Stimulated activated CD4-positive, alpha-beta T cell treated with anti-CD3 and anti-CD28 coated beads, Interleukin-15, amount 100 ng/mL, for 24 hours (primary cell): ENCODE measurements at places on chromosomes 11 and 22.

GRCh38 chr11:89381094-89381493, 110.1 kb downstream of the NOX4 start:
- DNase-seq, result peak; percentile 3

DNA sequence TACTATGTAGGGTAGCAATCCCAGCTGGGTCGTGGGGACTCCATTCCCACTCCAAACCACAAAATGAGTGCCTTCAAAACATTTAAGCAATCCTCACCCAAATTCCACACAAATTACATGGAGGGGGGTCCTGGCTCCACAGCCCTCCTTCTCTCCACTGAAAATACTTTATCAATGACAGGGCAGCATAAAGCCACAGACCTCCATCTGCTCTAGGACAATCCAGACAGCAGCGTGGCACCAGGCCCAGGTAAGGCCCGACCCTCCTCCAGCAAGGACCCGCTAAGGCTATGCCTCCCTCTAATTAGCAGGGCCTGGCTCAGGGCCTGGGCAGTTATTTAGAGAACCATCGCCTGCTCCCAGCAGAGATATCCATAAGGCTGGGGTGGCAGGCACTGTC, at the start of gene PANX3:
PANX3 (plus strand) TSS at position 365 of the 400 bp plus-strand sequence. CDS start 129 bp downstream, outside the sequence.
- DNase-seq, result no peak

GRCh38 chr22:47929073-47929472, 1166.6 kb downstream of the TBC1D22A start:
- no peak for DNase-seq

DNA sequence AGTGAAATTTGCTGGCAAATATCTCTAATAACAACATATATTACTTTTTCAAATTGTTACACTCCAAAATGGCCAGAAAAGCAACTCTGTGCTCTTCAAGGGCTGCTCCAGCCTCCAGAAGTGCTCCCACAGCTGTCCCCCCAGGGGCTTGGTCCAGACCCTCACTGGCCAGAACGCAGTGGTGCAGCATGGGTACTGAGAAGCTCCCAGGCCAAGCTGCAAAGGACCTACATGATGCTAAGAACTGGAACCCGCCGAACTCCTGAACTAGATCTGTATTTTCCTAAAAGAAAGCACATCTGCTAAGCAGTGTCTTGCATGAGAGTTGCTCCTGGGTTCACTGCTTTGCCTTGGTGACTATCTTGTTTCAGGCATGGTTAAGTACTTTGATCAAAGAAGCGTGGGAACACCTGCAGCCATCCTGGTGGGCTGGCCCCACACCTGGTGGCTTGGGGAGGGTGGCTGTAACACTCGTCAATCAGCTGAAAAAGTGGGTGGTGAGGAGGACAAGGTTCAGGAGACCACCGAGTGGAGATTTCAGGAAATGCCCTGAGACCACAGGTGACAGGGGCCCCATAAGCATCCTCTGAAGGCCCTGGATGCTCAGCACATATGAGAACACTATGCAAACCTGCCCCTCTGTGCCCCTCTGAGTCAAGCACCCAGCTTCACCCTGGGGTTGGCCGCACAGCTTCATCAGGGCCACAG, 72.7 kb upstream of the PITPNB start:
- no peak for DNase-seq

- DNase-seq, result no peak
Observed at GRCh38 chr11:131827430-131827829, 457.0 kb downstream of the NTM start.

GRCh38 chr11:45149483-45150056, 3.1 kb downstream of the PRDM11 start:
- DNase-seq, result no peak

GRCh38 chr22:21064917-21065864, 19.4 kb downstream of the LRRC74B start:
- DNase-seq, result no peak

- no peak for DNase-seq
Observed at GRCh38 chr11:45264839-45265515, 21.2 kb downstream of the SYT13 start.

- DNase-seq, result no peak
Observed at GRCh38 chr11:13577881-13578280, 82.1 kb upstream of the PTH start.

- DNase-seq, result no peak
Observed at GRCh38 chr11:5274395-5274794, 4.7 kb upstream of the HBE1 start.

DNA sequence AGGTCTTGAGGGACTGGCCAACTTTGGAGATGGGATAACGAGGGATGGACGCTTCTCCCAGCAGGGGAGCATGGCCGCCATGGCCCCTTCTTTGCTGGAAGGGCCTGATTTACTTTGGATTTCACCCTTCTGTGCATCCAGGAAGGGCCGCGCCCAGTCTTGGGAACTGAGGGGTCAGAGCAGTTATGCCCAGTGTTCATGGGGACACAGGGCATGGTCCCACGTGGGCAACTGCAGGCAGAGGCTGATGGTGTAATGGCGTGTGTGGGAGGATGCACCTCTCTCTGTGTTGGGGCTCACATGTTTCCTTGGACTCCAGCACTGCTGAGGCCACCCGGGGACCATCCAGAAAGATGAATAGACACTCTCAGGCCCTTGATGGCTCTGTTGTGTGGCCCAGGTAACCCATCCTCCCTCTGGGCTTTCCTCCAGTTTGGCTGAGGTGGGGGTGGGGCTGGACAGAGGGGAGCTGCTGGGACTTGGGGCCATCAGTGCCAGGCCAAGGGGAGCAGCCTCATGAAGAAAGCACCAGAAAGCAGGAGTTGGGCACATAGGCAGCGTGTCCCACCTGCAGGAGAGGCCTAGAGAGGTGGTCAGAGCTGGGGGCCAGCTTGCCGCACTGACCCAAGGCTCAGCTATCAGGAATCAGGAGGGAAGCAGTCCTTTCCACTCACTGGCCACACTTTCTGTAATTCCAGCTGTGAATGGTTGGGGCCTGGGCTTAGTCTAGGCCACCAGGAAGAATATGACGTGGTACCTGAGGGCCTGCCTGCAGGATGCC, 1033.9 kb downstream of the TBC1D22A start:
- no peak for DNase-seq

GRCh38 chr11:74072286-74072685, 63.4 kb upstream of the UCP3 start:
- no peak for DNase-seq

DNA sequence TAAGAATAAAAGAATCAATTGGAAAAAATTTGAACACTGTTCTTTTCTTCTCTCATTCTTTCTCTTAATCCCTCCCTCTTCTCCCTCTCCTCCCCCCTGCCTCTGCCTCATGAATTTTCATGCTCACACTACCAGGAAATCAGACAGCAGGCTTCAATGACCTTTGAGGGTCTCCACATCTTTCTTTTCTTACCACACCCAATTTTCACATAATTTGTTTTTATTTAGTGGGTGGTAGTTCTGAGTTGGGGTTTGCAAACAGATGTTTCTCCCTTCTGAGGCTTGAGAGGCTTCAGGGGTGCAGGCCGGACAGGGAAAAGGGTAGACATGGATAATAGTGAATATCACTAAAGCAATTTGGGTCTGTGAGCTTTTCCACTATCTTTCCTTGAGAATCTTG, 95.5 kb downstream of the SPATA19 start:
- DNase-seq, result no peak

- no peak for DNase-seq
Observed at GRCh38 chr22:35558719-35559118, 18.1 kb downstream of the RASD2 start.

GRCh38 chr11:70437111-70437784, 38.9 kb downstream of the CTTN start:
- no peak for DNase-seq

DNA sequence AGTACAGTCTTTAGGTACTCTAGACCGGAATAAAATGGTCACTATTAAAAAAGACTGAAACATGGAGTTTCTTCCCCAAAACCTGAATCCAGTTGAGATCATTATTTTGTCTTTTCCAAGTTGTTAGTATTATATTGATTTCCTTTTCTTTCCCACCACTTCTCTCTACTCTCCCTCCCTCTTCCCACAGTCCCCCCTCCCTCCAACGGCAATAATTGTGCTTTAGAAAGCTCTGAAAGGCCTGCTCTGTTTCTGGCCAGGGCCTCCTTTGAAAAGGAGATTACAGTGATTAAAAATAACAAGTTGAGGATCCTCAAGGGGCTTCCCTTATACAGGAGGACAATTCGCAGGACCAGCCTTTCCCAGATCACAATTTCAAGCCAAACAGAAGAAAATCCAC, 3.5 kb downstream of the SPON1 start:
- no peak for DNase-seq

GRCh38 chr22:32920734-32921133, 119.2 kb downstream of the TIMP3 start:
- DNase-seq, result no peak

- no peak for DNase-seq
Observed at GRCh38 chr11:17852246-17852645, 117.7 kb downstream of the KCNC1 start.

- no peak for DNase-seq
Observed at GRCh38 chr22:31211482-31211861, 626 bp upstream of the LIMK2 start.

- DNase-seq, result no peak
Observed at GRCh38 chr11:87451395-87451794, 413.7 kb downstream of the TMEM135 start.

GRCh38 chr11:90585491-90585890, 362.6 kb upstream of the CHORDC1 start:
- no peak for DNase-seq

DNA sequence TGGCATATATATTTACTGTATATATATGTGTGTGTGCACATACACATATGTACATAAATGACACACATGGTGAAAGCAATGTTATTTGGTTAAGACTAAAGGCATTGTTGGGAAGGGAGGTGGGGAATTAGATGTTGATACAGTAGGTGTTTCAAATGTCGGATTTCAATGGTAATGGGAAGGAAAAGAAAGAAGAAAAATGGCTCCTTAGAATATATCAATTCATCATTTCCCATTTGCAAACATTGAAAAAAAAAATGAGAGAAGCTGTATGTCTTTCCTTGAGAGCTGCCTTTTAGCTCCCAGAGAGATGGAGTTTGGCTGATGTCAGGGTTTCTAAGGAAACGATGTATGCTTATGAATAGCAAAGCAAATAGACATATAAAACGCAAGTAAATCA, 33.4 kb upstream of the ATXN10 start:
- DNase-seq, result no peak

- DNase-seq, result no peak
Observed at GRCh38 chr22:48819961-48820360, 1007.7 kb downstream of the BRD1 start.

GRCh38 chr11:58994171-58994570, 54.9 kb downstream of the GLYATL1 start:
- no peak for DNase-seq

- DNase-seq, result no peak
Observed at GRCh38 chr11:112689851-112690250, 271.4 kb upstream of the NCAM1 start.

DNA sequence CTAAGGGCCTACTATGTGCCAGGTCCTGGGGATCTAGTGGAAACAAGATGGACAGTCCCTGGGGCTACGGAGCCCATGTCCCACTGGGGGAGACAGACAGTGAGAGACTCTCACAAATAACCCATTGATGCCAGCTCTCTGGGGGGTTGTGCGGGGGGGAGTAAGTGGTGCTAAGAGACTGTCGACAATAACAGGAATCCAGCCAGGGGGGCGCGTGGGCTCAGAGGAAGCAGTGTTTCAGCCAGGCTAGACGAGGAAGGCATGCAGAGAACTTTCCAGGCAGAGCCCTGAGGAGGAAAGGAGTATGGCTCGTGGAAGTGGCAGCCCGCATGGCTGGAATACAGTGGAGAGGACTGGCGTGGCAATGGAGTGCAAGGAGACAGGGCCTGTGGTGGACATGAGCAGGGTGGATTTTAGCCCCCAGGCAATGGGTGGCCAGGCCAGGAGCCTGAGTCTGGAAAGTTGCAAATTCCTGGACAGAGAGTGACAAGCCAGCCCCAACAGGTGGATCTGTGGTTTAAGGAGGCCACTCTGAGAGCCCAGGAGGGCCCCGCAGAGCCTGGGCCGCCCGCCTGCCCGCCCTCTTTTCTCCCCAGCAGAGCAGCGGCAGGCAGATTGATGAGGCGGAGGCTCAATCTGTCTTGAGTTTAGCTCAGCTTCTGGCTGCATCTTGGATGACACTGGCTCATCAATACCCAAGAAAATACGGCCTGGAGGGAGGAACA, 40.0 kb upstream of the TCF20 start:
- no peak for DNase-seq

- DNase-seq, result no peak
Observed at GRCh38 chr11:117842131-117842941, 17.8 kb upstream of the FXYD2 start.

DNA sequence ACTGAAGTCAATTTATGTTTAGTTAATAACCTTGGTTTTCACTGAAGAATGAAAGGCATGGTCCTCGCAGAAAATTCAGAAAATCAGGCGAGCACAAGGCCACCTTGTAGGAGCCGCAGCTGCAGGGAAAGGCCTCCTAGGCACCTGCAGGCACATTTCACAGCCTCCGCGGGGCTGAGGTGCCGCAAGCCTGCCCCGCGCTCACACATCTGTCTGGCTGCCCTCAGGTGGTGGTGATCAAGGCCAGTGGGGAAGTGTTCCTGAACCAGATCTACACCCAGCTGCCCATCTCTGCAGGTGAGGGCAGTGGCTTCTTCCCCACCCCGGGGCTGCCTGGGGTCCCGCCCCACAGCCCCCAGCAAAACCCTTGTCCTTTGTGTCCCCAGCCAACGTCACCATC, 10.5 kb downstream of the MUC5AC start:
- DNase-seq, result no peak

DNA sequence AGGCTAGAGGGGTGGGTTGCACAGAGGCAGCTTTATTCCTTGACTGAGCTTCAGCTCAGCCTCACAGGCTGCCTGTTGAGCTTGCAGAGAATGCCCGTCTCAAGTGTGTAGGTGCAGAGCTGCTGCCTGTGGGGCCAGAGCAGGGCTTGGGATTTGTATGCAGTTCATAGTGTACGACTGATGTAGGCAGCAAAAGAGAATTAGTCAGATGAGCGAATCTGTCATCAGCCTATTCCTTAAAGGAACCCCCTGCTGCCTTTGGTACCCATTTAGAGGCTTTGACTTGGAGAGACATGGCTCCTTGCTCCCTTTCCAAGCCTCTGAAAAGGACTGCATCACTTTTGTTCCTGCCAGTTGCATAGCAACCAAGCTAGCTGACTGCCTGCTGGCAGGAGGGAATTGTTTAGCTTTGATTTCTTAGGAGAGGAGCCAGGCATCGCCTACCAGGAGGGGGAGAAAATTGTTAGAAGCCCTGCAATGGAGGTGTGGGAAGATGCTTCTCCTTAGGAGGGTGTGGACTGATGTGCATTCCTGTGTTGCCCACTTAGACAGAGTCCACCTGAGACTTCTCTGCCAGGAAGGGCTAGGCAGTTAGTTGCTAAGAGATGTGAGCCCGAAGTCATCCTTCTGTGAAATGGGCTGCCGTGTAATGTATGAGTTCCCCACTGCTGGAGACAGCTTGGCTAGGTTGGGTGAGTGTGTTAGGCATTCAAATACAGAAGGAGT, 10.9 kb downstream of the ACO2 start:
- no peak for DNase-seq

- no peak for DNase-seq
Observed at GRCh38 chr11:134685793-134686380, 273.8 kb upstream of the B3GAT1 start.

- DNase-seq, result no peak
Observed at GRCh38 chr22:42745118-42745517, 24.4 kb upstream of the A4GALT start.
